ENCODE measurements at places on chromosomes 4 and X.

DNA sequence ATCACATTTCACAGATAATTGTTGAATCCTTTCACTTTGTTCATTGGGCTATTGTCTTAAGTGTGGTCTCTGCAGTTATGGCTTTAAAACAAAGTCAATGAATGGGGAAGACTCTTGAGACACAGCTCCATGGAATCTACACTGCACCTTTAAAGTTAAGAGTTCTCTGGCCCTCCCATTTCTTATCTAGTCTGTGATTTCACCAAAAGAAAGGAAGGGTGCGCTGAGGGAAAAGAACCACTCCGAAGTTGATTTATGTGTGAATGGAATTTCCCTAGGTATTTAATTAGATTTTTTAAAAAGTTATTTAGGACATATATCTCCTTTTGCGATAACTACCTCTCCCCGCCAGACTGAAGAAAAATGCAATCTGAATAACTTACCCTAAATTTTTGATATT lies 2.5 kb downstream of the SEPTIN11 start:
- DNase-seq, result no peak

DNA sequence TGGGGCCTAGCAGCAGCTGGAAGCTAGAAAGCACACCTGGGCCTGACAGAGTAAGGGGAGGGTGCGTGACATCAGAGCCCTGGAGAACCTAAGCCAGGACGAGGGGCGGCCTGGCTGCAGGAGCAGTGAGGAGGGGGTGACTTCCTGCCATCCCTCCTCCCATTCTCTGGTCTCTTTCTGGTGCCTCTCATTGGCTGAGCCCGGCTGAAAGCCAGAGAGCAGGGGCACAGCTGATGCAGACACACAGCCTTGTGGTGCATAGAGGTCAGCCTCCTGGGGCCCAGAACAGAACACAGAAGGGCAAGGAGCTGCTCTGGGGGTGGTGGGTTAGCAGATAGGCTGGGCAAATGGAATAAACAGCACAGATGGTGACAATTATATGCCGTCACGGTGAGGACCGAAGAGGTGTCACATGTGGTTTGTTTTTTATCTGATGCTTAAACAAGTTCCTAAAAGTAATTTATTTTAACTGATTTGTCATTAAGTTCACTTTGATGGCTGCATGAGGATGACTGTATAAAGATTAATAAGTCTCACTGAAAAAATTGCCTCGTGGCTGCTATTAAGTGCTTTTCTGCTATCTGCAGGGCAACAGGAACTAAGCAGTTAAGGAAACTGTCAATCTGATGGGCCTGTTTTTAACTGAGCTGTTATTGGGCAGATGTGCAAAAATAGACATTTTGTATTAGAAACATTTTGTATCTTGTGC lies 102.0 kb downstream of the FNIP2 start:
- DNase-seq, result no peak

- no peak for DNase-seq
These were observed 90.6 kb downstream of the ZNF518B start for GRCh38 chr4:10366628-10367027.

- DNase-seq, result peak; percentile 73
These were observed 11.3 kb upstream of the ARAP2 start for GRCh38 chr4:36255577-36255976.

GRCh38 chr4:6414578-6414977 lies 57.8 kb downstream of the PPP2R2C start:
- DNase-seq, result no peak

DNA sequence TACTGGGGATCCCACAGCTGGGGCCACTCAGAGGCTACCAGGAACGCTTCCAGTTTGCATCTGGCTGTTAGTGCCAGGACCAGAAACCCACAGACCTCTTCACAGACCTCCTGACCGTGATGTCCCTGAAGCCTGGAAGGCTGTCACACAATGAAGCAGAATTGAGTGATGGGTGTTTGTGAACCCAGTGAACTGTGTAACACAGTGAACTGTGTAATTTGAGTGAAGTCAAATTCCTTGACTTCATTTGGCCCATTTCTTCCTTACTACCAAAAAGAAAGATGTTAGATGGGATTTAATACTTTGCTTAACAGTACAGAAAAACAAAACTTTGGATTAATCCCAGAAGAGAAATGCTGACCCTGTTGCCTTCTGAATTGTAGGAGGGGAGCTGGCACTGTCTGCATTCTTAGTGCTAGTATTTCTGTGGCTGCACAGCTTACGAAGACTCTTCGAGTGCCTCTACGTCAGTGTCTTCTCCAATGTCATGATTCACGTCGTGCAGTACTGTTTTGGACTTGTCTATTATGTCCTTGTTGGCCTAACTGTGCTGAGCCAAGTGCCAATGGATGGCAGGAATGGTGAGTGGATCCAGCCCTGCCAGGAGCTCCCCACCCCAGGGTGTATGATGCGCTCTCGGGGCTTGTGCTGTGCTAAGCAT lies 17.8 kb downstream of the SRD5A3 start:
- DNase-seq, result no peak

- peak; percentile 74 for DNase-seq
These were observed at the start of gene LAMP2 for GRCh38 chrX:120468825-120469525. LAMP2 (minus strand) TSS chrX:120469296; CDS start chrX:120469169, 127 bp downstream.

GRCh38 chr4:71277353-71277752 lies 61.5 kb upstream of the SLC4A4 start:
- DNase-seq, result no peak

DNA sequence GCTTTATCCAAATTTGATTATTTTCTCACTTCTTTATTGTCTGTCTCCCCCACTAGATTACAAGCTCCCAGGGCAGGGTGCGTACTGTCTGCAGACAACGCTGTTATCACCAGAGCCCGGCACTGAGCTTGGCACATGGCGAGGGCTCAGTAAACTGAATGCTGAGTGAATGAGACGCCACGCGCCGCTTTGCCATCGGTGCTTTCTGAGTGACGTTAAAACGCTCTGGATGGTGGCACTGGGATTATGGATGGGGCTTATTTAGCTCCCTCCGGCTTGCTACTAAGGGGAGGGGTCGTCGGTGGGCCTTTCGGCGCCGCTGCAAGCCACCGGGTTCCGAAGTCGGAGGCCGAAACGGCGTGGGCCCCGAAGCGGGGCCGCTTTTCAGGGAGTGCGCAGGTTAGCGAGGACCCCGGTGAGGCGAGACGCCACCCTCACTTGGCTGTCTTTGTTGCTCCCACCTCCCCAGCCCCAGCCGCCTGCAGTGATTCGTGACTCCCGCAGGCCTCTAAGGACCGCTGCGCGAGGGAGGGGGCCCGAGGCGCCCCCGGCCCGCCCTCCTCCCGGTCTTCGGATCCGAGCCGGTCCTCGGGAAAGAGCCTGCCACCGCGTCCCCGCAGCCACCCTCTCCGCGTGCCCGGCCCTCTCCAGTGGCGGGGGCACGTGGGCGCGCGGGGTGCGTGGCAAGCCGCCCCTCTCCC lies 569 bp upstream of the FHL1 start:
- no peak for DNase-seq

DNA sequence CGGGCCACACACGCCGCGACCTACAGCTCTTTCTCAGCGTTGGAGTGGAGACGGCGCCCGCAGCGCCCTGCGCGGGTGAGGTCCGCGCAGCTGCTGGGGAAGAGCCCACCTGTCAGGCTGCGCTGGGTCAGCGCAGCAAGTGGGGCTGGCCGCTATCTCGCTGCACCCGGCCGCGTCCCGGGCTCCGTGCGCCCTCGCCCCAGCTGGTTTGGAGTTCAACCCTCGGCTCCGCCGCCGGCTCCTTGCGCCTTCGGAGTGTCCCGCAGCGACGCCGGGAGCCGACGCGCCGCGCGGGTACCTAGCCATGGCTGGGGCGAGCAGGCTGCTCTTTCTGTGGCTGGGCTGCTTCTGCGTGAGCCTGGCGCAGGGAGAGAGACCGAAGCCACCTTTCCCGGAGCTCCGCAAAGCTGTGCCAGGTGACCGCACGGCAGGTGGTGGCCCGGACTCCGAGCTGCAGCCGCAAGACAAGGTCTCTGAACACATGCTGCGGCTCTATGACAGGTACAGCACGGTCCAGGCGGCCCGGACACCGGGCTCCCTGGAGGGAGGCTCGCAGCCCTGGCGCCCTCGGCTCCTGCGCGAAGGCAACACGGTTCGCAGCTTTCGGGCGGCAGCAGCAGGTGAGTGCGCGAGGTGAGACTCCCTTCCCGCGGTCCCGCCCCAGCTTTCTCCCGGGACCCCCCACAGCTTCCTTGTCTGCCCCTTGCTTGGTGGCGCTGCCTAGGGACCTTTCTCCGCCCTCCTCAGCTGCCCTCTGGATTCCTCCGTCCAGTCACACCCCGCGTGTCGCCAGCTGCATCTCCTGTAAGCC lies 678 bp downstream of the BMP3 start:
- no peak for DNase-seq

GRCh38 chr4:84673475-84674240 lies 90.7 kb downstream of the CDS1 start:
- DNase-seq, result no peak

- DNase-seq, result peak; percentile 80
These were observed 92.9 kb downstream of the EGF start for GRCh38 chr4:110005461-110006056.

GRCh38 chr4:52838729-52839586 lies 23.2 kb upstream of the RASL11B start:
- DNase-seq, result no peak

DNA sequence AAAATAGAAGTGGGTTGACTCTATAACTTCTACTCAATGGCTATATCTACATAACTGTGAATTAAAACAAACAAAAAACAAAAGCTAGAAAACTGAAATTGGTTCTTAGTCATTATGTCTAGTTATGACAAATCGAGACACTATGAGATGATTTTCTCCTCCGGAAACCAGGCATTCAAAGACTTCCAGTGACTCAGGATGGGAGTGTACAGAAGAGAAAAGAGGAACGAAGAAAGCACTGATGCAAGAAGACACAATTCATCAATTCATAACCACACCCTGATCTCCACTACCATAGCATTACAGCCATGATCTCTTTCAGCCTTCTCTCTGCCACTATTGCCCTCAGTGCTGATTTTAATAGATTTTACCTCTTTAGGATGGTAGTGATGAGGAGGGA lies 253.6 kb downstream of the CBLL2 start:
- DNase-seq, result peak; percentile 78

- peak; percentile 89 for DNase-seq
These were observed 16.5 kb downstream of the TBC1D14 start for GRCh38 chr4:6926081-6926480.

DNA sequence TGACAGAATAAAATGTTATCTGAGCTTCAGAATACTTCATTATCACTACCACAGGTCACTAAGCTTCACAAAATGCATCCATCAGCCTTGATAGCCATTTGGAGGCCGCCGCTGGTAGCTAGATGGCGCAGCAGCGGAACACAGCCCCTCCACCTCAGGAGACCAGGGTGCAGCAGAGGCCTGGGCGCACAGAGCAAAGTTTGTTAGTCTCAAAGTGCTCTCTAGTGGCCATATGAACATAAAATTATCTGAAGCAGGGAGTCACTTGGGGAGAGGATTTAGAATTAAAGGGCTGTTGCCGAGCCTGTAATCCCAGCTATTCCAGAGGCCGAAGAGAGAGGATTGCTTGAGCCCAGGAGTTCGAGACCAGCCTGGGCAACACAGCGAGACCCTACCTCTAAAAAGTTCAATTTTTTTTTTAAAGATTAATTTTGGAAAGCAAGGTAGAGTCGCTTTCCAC lies 8.1 kb upstream of the DCTD start:
- DNase-seq, result peak; percentile 94
